PC-9 (cell line): ENCODE measurements at places on chromosomes 3 and 15. TPM values are rescaled to one million over a fixed set of nuclear protein-coding genes. Genes with fewer than 3 reads are reported as not detected.

The BCHE gene
- not detected in 2 replicates for total RNA-seq

DNA sequence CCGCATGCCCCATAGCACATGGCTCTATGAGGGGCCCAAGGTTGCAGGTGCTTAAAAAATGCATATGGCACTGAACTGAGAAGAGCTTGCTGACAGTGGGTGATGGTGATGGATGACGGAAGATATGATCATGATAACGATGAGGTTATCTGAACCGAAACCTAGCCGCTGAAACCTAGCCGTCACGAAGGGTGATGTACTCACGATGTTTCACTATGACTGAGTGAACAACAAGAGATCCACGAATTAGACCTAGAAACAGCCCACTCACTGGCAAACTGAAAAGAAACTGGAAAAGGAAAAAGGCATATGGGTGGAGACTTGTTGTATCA lies 57.6 kb upstream of the BCL6 start:
- no peaks in the 10 kb centered on the region for H3K36me3 ChIP-seq
- DNase-seq: no peak
- H3K27me3 ChIP-seq: no peaks in the 10 kb centered on the region

GRCh38 chr3:96755519-96755918 lies 58.9 kb upstream of the EPHA6 start:
- H3K4me3 ChIP-seq: no peak overlapping the region
- no peak overlapping the region for H3K27ac ChIP-seq
- H3K4me1 ChIP-seq: no peaks in the 10 kb centered on the region

DNA sequence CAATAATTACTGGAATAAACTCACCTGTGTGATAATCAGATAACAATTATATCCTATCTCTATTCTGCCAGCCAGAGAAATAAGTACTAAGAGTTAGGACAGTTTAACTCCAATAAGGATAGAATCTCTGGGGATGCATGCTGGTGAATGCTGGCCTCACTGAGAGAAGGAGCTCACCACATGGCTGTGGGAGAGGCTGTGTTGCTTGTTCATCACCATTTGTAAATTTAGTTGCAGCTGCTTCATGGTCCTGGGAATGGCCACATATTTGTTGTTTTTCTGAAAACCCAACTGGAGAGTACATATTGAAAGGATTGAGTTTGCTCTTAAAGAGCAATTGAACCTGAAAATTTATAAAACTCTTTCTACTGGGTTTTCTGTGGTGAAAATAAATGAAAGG lies 207.3 kb downstream of the NECTIN3 start:
- no peaks in the 10 kb centered on the region for H3K4me1 ChIP-seq
- no peaks in the 10 kb centered on the region for H3K27me3 ChIP-seq
- DNase-seq: no peak
- H3K4me3 ChIP-seq: no peak overlapping the region
- no peak overlapping the region for H3K27ac ChIP-seq

The INO80 gene
- total RNA-seq: 11.3 and 18.8 TPM in 2 replicates

- no peaks in the 10 kb centered on the region for H3K27me3 ChIP-seq
- H3K27ac ChIP-seq: peak overlapping the region; percentile 90
- DNase-seq: peak; percentile 18
- H3K36me3 ChIP-seq: no peaks in the 10 kb centered on the region
Measured at GRCh38 chr3:18134386-18135059, 290.6 kb downstream of the SATB1 start.

DNA sequence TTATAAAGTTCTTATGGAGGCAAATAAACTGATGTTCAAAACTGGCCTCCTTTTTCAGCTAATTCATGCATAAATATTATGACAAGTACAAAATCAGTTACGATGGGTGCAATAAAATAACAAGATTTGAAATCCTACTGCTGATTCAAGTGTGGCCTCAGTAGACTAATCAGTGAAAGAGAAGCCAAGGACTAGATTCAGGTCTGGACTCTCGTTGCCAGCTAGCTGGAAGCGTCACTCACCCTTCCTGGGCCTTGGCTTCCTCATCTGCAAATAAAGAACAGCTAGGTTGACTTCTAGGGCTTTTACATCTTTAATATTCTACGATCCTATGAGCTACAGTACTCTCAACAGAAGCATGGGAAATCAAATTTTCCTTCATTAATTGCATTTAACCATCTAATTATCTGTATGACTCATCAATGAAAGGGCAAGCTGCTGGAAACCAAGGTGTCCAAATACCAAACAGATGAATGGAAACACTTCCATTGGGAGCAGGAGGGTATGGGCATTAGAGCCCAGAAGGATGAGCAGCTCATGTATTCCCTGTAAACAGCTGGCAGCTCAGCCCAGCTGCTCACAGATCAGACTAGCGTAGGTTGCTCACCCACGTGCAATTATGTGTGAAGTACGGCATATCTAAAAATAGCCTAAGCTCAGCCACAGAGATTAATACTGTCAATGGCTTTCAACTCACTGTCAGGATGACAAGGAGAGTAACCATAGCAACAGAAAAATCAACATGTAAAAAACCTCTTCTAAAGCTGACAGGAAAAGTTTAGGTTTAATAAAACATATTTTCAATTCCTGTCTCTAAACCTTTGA lies 294.8 kb downstream of the PLCL2 start:
- H3K4me1 ChIP-seq: peaks cover 12% of the 10 kb centered on the region; the same call in 1 of the 2 replicates
- no peak overlapping the region for H3K4me3 ChIP-seq
- DNase-seq: no peak
- no peak overlapping the region for H3K27ac ChIP-seq
- H3K27me3 ChIP-seq: no peaks in the 10 kb centered on the region

GRCh38 chr3:125090649-125091048 lies 34.9 kb upstream of the HEG1 start:
- no peak overlapping the region for H3K27ac ChIP-seq
- H3K4me1 ChIP-seq: no peaks in the 10 kb centered on the region
- no peak for DNase-seq
- H3K4me3 ChIP-seq: no peak overlapping the region
- H3K36me3 ChIP-seq: no peaks in the 10 kb centered on the region; the same call in 1 of the 2 replicates

The SLC38A3 gene
- 0.33 and 0.37 TPM in 2 replicates for total RNA-seq

GRCh38 chr3:162628531-162628930 lies 1131.9 kb downstream of the OTOL1 start:
- no peak for DNase-seq
- no peak overlapping the region for H3K4me3 ChIP-seq
- no peaks in the 10 kb centered on the region for H3K36me3 ChIP-seq

DNA sequence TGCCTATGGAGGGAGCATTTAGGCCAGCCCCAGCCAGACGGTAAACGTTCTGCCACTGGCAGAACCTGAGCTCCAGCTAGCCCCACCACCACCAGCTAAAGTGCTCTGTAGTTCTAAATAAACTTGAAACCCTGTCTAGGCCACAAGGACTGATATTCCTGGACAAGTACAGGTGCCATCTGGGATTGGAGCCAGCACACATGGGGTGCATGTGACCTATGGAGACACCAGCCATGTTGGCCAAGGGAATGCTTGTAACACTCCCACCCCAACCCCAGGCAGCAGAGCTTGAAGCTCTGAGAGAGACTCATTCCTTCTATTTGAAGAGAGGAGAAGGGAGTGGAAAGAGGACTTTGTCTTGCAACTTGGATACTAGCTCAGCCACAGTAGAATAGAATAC lies 284.5 kb upstream of the DCBLD2 start:
- H3K4me1 ChIP-seq: no peaks in the 10 kb centered on the region
- no peaks in the 10 kb centered on the region for H3K27me3 ChIP-seq
- no peak for DNase-seq
- H3K36me3 ChIP-seq: no peaks in the 10 kb centered on the region

The TEX55 gene
- total RNA-seq: not detected in 2 replicates

- peak overlapping the region; percentile 84 for H3K27ac ChIP-seq
- no peaks in the 10 kb centered on the region for H3K27me3 ChIP-seq
- DNase-seq: no peak
Measured at GRCh38 chr3:108133858-108134554, 43.2 kb upstream of the CD47 start.

DNA sequence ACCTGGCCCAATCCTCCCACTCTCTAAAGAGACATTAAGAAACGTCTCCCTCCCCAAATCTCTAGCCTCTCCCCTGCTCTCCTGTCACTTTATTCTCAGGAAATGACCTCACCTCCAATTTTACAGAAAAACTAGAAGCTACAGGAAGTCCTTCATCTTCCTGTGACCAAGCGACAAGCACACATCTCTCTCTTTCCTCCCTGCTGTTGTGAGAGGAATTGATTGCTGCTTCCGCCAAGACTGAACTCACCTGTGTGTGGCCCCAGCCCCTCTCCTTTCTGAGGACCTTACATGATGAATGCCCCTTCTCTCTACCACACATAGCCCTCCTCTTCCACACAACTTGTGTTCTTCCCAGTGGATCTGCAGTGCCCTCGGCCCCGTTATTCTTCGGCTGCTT lies 18.2 kb downstream of the DNAJB8 start:
- no peaks in the 10 kb centered on the region for H3K36me3 ChIP-seq
- H3K27ac ChIP-seq: no peak overlapping the region
- no peak overlapping the region for H3K4me3 ChIP-seq
- H3K4me1 ChIP-seq: no peaks in the 10 kb centered on the region
- no peaks in the 10 kb centered on the region for H3K27me3 ChIP-seq
- no peak for DNase-seq

- no peaks in the 10 kb centered on the region for H3K36me3 ChIP-seq
- H3K27ac ChIP-seq: no peak overlapping the region
- H3K4me1 ChIP-seq: peaks cover 7% of the 10 kb centered on the region; the same call in 1 of the 2 replicates
- H3K4me3 ChIP-seq: no peak overlapping the region
- no peaks in the 10 kb centered on the region for H3K27me3 ChIP-seq
Measured at GRCh38 chr3:153399636-153400035, 237.6 kb downstream of the RAP2B start.

GRCh38 chr15:67865331-67865730 lies 25.5 kb upstream of the RNU6-1 start:
- no peaks in the 10 kb centered on the region for H3K36me3 ChIP-seq
- H3K27me3 ChIP-seq: no peaks in the 10 kb centered on the region
- no peak overlapping the region for H3K4me3 ChIP-seq
- no peaks in the 10 kb centered on the region for H3K4me1 ChIP-seq
- no peak overlapping the region for H3K27ac ChIP-seq

The FBXL22 gene
- 0.17 and 0.88 TPM in 2 replicates for total RNA-seq

The MOBP gene
- total RNA-seq: not detected in 2 replicates

DNA sequence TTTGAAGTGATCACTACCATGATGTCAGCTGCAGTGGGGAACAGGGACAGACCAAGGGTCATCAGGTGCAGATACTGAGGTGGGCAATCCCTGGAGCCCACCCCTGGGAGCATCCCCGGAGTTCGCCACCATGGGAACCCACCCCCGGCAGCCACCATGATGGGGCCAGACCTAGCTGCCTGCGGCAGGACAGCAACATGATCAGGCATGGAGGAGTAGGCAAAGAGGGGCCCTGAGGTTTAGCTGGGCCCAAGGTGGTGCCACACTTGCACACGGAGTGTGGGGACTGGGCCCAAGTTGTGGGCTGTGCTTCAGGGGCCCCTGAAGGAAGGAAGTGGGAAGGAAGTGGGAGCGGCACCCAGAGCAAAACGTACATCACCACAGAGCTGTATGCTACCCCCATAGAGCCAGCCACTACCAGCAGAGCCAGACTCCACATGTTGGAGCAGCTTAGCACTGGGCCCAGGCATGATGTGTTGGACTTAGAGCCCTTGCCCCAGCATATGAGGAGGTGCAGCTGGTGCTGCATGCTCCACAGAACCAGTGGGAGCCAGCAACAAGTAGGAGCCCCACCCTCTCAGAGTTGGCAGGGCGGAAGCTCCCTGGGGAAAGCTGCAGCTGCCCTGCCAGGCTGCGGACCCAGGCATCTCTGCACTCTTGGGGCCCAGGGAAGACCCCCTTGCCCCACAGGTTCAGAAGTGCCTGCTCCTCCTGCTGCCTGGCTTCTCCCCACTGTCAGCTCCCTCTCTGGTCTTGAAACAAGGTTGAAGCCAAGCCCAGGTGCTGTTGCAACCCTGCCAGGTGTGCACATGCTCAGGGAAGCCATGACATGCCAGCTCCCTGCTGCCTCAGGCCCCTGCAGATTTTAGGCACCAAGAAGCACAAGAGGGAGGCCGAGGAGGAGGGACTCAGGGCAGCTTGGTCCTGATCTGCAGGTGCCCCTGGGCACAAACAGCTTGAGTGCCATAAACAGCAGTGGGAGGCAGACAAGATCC lies 515.3 kb downstream of the ZBBX start:
- no peaks in the 10 kb centered on the region for H3K27me3 ChIP-seq
- H3K27ac ChIP-seq: no peak overlapping the region
- H3K36me3 ChIP-seq: no peaks in the 10 kb centered on the region
- H3K4me1 ChIP-seq: no peaks in the 10 kb centered on the region

The PIK3CA gene
- 33.9 and 39.9 TPM in 2 replicates for total RNA-seq

DNA sequence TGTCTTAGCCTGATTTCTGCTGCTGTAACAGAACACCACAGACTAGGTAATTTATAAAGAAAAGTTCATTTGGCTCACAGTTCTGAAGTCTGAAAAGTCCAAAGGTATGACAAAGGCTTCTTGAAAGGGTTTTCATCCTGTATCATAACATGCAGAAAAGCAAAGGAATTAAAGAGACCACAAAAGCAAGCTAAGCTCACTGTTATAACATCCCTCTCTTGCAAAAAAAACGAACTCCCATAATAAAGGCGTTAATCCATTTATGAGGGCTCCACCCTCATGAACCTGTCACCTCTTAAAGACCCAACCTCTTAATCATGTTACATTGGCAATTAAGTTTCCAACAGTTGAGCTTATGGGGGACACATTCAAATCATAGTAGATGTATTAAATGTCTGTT lies 197.9 kb downstream of the PLOD2 start:
- H3K36me3 ChIP-seq: no peaks in the 10 kb centered on the region
- no peak overlapping the region for H3K27ac ChIP-seq
- no peaks in the 10 kb centered on the region for H3K4me1 ChIP-seq
- no peaks in the 10 kb centered on the region for H3K27me3 ChIP-seq
